ENCODE measurements at places on chromosomes 5 and 9.

DNA sequence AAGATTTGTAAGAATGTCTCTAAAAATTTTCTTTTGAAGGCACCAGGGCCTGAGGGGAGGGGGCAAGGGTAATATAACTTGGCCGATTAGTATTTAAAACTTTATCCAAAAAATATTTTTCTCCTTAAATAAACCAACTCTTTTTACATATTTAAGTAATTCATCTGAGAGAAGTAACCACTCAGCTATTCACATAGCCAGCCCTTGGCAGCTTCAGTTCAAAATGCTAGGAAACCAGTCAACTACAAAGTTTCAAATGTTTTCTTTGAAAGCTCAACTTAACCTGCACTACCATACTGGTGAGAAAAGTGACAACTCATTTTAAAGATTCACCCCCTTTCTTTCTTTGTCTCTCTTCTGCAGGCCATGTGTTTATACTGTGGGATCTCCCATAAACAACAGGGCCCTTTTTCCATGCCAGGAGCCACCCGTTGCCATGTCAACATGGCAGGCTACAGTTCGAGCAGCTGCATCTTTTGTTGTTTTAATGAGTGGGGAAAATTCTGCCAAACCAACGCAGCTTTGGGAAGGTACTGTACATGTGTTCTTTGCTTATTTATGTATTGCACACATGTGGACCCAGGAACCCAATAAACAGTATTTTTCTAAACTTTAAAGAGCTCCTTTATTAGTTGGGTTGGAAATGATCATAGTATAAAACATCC, 46.3 kb downstream of the AOPEP start:
- no peak for DNase-seq

DNA sequence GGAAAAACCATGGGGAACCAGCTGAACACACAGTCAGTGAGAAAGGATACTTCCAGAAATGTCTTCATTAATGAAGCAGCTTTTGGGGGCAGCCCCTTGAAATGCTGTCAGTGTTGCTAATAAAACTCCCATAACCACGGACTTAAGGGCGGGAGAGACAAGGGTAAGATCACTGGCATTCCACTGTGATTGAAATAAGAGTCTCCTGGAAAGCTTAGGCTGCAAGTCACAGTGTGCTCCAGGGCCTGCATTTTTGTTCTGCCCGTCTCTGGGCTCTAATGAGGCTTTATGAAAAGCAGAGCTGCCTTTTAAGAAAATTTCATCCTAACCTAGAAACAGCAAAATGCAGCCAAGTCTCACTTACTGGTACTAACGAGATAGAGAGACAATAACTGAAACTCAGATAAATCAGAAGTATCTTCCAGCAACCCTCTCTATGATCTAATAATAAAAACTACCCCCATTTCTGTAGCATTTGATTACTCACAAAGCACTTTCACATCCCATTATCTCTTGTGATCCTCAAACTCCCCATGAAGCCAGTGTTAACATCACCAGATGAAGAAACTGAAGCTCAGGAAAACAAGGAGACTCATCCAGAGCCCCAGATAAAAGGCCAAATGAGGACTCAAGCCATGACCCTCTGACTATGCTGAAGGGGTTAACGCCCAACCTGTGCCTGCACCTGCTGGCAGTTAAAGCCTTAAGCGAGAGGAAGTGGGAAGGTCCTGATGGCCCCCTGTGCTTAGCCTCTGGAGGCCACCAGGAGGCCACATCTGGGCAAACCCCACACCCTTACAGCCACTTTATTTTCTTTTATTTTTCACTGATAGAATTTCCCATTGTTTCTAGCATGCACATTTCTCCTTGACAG, 37.5 kb downstream of the SPOCK1 start:
- DNase-seq = no peak

- DNase-seq = peak; percentile 37
Measured at GRCh38 chr5:58849921-58850667, 267.2 kb downstream of the RAB3C start.

DNA sequence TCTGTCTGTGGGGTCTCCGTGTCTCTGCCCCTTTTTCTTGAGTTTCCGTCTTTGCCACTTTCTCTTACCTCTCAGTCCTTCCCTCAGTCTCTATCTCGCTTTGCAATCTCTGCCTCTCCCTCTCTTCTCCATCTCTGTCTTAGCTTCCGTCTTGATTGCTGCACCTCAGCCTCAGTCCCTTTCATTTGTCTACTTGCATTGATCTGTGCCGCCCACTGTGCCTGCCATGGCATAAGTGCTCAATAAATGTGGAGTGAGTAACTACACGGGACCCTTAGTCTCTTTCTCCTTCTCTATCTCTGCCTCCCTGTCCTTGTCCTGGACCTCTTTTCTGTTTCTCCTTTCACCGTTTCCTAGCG, 6.6 kb downstream of the PCDHGC5 start:
- no peak for DNase-seq

GRCh38 chr9:70526902-70527301, 112.4 kb upstream of the KLF9 start:
- DNase-seq = no peak

DNA sequence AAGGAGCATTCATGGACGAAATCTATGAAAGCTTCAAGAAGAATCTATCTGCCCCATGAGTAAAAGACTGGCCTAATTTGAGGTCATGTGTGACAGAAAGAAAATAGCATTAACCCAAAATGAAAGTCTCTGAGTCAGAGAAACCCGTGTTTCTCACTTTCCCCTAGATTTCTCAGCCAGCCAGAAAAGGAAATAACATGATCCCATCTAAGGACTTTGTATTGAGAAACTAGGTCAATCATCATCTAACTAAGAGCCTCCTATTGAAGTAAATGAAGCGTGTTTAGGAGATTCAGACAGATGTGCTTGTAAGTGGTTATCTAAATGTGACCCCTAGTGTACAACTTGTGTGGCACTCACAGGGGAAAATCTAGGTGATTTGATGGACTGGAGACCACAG, 77.3 kb upstream of the ZNF366 start:
- DNase-seq = peak; percentile 55

DNA sequence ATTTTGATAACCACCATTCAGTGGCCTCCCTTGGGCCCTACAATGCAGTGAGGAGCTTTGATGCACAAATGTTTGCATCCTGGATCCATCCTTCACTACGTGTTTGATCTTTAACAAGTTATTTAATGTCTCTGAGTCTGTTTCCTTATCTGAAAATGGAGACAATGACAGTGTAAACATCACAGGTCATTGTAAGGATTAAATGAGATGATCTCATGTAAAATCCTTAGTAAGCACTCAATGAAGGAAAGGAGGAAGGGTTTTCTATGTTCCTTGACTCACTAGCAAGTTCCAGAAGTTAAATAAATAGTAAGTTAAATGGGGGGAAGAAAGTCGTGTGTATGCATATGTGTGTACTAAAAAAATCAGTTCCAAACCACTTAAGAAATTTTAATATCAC, 9.8 kb upstream of the SLC36A3 start:
- DNase-seq = no peak

- no peak for DNase-seq
Measured at GRCh38 chr5:65809817-65810531, 88.0 kb downstream of the NLN start.

DNA sequence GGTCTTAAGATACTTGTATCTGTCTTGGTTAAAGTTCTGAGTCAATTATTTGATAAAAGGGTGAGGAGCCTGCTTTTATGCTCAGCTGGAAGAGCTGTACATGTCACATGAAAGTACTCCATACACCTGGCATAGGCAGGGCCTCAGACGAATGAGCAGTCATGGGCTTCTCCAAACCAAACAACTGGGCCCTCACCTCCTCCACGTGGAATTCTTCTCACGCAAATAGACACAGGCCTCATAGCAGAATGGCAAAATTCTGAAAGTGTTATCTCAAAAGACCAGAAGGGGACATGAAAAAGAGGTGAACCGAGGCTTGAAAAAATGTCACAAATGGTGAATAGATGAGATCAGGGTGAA, 48.6 kb downstream of the FAM240B start:
- DNase-seq = no peak

DNA sequence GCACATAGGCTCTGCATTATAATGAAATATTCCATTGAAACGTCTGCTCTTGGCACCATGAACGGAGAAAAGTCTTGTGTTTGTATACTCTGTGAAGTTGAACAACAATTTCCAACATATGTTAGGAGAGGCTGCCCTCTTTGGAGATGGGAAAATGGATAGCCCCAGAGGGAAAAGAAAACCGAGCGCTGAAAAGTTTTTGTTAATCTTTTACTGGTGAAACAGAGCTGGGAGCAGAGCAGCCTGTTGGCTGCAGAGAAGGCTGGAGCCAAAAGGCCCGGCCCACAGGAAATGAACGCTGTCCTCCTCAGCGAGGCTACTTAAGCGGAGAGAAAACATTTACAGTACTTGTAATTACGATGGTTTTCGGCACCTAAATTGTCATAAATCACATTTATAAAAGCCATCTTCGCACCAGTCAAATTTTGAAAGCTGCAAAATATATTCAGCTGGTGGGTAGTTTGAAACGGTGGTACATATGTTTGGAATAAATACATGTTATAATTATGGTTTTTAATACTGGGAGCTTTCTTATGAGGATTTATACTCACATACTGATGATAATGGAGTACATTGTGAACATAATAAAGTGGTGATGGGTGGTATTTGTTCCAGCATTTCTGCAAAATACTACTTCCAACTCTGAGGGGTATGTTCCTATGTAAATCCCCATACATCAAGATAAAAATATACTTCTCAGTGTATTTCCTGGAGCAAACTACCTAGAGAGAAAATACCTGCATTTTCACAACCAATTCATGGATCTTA, 129.6 kb upstream of the CNTLN start:
- DNase-seq = no peak

GRCh38 chr5:149762958-149763630, 33.0 kb downstream of the PPARGC1B start:
- DNase-seq = no peak

DNA sequence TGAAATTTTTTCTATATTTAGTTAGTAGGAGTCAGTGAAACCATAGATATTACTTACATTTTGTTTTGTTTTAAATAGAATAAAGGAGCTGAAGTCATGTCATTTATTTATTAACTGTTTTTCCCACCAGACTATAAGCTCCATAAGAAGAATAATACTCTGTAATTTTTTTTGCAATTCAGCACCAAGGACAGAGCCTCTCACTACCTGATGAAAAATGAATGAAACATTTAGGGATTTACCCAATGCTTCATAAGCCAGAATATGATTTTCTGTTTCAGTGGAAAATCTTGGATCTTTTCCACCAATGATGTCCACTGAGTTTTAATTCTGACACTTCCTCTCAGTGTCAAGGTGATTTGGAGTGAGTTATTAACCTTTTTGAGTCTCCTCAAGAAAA, 624.9 kb upstream of the GRAMD2B start:
- no peak for DNase-seq

DNA sequence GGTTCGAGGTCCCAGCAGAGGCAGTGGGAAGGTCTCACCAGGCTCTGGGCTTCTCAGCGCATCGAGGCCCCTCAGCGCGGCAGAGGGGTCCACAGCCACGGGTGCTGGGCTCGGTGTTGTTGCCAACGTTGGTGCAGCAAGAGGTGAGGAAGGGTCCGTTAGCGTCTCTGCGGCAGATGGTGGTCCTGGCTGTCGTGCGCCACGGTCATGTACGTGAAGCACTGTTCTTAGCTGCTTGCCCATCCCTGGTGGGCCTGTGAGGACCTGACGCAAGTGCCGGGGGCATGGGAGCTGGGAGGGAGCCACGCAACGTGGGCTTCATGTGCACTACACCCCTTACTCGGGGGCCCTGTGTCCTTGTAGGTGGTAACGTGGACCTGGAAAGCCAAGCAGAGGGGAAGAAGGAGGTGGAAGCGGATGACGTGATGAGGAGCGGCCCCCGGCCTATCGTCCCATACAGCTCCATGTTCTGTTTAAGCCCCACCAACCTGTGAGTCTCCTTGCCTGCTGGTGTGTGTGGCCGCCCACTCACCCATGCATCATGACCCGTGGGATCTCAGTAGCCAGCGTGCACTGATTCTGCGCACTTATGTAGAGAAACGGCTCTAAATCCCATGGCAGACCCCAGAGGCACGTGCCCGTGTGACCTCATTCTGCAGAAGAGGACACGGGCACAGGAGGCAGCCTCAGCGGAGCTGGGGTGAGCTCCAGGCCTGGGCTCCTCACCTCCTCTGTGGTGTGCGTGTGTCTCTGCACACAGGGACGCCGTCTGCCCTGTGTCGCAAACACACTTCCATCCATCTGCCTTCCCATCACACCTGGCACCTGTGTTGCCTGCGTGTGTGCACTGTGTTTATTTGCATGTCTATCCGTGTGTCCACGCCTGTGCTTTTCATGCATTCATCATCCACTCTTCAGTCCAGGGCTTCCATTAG, 166.1 kb downstream of the CACNA1B start:
- DNase-seq = no peak

DNA sequence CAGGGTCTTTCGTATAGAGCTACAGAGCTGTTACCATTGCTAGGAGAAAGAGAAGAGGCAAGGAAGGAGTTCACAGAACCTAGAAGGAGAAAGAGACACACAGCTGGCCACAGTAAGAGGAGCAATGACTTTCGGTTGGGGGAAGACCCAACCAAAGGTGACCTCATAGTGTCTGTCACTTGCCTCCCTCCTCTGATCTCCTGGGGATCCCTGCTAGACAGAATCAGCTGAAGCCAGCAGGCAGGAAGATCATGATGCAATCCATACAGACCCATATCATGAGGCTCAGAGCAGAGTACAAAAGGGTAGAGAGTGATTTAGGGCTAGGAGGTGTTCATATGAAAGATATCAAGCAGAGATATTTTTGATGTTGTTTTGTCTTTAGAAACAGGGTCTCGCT, 26.0 kb upstream of the EPB41L4B start:
- DNase-seq = no peak

- no peak for DNase-seq
Measured at GRCh38 chr5:115829913-115830312, 11.5 kb downstream of the ATG12 start.

DNA sequence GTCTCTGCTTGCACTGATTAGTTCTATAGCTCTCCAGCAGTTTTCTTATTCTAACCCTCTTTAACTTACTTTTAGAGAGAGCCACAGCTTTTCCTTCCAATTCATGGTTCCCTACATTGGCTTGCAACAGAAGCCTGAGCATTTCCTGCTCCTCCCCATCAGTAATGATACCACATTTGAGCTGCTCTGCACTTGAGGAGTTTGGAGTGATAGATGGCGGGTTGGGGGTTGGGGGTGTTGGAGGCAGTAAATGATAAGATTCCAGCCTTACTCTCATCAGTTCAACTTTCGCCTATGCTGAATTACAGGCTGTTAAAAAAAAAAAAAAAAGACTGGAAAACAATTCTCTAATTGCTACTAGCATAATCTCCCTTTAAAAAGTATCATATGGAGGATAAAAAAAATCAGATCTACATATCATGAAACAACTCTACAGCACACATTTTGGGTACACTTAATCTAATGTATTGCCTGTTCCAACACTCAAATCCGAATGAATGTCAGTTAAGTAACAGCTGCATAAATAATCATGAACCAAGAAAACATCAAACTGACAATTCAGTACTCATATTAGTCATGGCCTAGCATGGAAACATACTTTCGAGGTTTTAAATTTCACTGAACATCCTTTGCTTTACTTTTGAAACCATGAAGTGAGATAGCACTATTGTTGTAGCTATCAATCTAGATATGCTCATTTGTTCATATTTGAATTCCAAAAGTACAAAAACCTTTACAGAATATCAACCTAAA, 224.7 kb downstream of the NFIB start:
- no peak for DNase-seq

- DNase-seq = no peak
Measured at GRCh38 chr5:96337048-96337781, 95.8 kb downstream of the PCSK1 start.

GRCh38 chr9:116144038-116144437, 9.6 kb upstream of the PAPPA start:
- no peak for DNase-seq

Measured in GM20000 (cell line).